ENCODE measurements at places on chromosomes 7 and 10.

GRCh38 chr7:24401628-24402593, 117.9 kb downstream of the NPY start:
- DNase-seq, result no peak

GRCh38 chr7:140049339-140050024, 13.3 kb downstream of the PARP12 start:
- no peak for DNase-seq

- no peak for DNase-seq
These were observed 91.7 kb upstream of the ADCY1 start for GRCh38 chr7:45482451-45482850.

- DNase-seq, result no peak
These were observed 819 bp downstream of the HYCC1 start for GRCh38 chr7:23012908-23013714.

DNA sequence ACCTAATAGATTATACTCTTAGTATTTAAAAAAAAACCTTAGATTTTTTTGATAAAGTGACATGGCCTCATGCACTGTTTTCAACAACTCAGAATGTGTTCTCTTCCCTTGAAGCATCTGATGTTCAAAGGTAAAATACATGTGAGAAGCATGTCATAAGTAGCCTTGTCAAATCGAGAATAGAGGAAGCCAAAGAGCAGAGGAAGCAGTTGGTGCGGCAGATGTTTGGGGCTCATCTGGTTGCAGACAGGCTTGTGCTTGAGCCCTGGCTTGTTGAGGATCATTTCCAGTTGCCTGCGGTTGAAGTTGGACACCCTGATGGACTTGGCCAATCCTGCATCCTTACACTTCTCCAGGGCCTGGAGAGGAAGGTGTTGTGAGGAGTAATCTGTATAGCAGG, 59.2 kb downstream of the AKR1E2 start:
- DNase-seq, result no peak

- DNase-seq, result no peak
These were observed 5.0 kb upstream of the TSPAN15 start for GRCh38 chr10:69446229-69446628.

DNA sequence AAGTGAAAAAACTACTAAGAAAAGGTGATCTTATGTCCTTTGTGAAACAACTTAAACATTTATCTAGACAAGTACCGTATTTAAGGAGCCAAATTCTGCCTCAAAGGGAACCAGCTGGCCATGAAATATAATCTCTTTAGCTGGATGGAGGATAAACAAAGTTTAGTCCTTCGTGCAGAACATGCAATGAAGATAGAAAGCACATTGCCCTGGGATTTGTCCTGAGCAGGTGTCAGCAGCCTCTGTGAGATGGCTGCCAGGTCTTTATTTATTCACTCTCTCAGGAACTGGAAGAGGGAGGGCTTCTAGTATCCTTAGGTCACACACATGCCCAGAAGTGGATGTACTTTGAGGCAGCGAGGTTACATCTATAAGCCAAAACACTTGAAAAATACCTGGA, 57.4 kb upstream of the CASD1 start:
- DNase-seq, result no peak

GRCh38 chr7:115276791-115277190, 354.9 kb downstream of the MDFIC start:
- DNase-seq, result no peak

DNA sequence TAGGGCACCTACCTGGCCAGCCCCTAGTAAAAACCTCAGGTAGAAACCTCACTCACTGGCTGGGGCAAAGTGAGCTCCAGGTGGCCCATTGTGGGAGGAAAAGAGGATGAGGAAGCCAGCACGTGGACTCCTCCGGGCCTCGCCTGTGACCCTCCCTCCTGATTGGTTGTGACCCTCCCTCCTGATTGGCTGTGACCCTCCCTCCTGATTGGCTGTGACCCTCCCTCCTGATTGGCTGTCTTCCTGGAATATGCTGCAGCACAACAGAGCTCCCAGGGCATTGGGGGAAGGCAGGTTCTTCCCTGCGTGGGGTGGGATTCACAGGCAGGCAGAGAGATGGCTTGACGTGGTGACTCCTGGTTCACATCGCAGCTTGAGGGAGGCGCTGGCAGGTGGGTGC, 343.0 kb downstream of the GLRX3 start:
- DNase-seq, result no peak
